ENCODE measurements at places on chromosomes 2 and 18.

DNA sequence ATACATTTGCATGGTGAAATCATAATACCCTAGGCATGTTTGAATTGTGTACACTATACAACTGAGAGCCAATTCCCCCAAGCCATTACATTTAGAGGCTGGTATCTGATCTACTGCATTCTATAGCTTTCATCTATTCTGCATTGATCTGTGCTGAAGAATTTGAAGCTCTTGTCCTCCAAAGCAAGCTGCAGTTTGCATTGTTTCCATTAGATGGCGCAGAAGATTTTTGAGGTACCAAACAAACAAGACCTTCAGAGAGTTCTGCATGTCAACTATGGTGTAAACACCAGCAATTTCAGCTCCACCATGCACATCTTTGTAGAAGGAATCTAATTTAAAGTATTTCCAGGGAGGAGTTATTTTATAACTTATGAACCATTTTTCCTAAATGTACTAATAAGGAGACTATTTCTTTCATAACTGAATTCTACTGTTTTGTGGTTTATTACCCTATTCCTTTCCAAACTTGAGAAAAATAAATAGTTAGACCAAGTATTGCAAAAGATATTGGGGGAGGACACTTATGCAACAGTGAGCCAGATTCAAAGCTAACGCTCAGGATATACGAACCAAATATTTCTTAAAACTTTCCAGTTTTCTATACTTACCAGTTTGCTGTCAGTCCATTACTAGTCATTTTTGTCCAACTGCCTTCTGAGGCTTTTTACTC is 761.8 kb upstream of the ACVR2A start:
- peak; percentile 36 for DNase-seq

DNA sequence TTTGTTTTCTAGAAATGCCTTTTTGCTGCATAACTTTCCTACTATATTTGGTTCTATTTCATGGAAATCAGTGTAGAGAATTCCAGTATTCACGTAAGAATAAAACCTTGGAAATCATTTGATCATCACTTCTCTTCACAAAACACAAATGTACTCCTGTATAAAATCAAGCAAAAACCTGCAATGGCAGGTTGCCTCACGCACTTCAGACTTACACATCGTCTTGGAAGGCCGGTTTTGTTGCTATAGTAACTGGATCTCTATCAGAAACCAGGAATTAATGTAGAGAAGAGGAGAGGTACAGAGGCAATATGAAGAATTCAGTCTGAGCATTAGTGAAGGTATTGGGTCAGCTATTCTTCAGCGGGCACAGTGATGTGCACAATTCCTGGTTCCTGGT is 370.7 kb upstream of the CYRIA start:
- DNase-seq, result no peak

- DNase-seq, result no peak
Measured at GRCh38 chr2:201959626-201960025, 74.0 kb upstream of the FZD7 start.

DNA sequence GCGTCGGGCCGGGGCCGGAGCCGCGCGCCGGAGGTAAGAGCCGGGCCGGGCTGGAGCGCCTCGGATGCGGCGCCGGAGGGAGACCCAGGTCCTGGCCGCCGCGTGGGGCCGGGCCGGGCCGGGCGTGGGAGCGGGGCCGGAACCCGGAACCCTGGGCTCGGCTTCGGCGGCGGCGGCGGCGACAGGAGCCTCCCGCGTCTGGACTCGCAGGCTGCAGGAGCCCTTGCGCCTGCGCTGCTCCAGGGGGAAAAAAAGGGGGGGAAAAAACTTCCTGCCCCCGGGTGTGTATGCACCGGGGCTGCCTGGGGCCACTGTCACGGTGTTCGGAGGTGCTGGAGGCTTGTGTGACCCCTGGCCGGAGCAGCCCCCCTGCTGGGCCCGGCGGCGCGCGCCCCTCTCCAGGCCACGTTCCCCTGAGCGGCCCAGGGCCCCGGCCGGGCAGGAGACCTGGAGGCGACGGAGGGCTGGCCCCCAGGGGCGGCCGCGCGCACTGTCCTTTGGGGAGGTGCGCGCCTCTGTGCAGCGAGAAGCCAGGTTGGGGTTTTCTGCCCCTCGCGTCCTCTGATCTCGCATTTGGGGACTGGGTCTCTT is 864 bp downstream of the KLHL29 start:
- no peak for DNase-seq

DNA sequence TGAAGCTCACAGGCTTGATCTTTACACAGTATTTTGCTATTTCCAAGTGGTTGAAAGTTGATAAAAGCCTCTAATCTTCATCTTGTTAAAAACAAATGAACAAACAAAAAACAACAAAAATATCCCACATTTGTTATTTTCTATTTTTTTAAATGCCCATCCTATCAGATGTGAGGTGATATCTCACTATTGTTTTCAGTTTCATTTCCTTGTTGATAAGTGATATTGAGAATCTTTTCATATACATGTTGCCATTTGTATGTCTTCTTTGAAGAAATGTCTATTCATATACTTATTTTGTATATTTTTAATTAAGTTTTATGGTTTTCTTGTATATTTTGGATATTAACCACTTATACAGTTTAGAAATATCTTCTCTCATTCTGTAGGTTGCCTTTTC is 175.8 kb downstream of the CALCRL start:
- DNase-seq, result no peak

DNA sequence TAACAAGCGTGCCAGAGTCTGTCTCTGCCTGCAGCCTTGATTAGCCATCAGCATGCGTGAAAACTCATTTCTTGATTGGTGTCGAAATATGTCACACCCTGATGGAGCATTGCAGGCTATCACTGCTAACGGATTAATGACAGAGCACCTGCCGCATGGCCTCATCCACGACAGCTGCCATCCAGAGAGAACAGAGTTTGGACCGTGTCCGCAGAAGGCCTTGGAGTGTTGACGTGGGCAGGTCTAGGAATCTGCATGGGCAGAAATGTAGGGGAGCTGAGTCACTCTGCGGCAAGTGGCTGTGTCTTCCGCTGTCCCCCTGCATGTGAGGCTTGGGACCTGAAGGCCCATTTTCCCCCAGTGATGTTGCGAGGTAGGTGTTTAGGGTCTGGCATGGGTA is 43.0 kb downstream of the KLHL29 start:
- no peak for DNase-seq

- no peak for DNase-seq
Measured at GRCh38 chr2:181149056-181149455, 168.7 kb downstream of the UBE2E3 start.

DNA sequence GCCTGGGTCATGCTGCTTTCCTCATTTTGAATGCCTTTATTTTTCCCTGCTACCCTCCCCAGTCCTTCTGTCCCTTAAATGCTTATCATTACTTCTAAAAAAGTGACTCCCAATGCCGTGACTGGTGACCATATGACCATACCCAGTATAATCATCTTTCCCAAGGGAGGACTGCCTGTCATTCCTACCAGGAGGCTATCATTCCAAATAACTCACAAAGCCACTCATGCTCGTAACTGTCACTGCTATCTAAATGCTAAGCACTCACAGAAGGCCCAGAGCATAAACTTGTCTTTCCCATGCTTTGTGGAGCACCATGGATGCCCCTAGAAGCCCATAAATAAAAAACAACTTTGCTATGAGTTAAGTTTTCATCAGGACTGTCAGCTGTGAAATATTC is 38.7 kb upstream of the CREB1 start:
- DNase-seq, result no peak

DNA sequence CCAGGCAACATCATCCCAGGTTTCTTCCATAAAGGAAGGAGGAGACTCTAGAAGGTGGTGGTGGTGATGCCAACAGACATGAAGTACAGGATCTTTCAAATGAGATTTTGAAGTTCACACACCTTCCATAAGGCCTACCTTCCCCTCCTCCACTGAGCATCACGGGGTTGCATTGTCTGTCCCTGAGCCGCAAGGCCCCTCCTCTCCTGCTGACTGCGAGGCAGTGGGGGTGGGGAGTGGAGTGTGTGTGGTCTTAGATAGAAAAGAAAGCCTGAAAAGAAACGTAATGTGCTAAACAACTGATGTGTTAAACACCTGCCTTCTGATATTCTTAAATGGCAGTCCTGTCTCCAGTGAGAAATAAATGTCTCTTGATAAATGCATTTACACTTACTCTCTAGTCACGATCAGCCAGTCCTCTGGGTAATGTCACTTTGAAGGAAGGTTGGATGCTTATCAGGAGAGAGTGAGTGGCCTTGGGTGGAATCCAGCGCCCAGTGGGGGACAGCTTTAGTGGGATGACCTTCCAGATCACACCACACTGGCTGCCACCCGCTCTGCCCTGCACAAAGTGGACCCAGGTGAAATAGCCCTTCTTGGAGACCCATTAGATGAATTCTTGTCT is 5.5 kb upstream of the SCYGR5 start:
- DNase-seq, result no peak

DNA sequence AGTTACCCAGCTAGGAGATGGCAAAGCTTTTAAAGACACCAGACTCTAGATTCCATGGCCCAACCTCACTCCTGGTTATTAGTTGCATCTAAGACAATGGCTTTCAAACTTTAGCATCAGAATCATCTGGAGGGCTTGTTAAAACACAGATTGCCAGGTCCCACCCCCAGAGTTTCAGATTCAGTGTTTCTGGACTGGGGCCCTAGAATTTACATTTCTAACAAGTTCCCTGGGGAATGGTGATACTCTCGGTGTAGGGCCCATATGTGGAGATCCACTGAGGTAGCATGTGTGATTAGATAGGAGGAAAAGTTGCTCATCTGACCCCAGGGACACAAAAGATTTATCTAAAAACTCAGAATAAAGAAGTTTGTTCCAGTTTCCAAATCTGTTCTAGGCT is 14.5 kb upstream of the TTR start:
- no peak for DNase-seq

- no peak for DNase-seq
Measured at GRCh38 chr18:80033181-80034067, 810 bp upstream of the RBFA start.

DNA sequence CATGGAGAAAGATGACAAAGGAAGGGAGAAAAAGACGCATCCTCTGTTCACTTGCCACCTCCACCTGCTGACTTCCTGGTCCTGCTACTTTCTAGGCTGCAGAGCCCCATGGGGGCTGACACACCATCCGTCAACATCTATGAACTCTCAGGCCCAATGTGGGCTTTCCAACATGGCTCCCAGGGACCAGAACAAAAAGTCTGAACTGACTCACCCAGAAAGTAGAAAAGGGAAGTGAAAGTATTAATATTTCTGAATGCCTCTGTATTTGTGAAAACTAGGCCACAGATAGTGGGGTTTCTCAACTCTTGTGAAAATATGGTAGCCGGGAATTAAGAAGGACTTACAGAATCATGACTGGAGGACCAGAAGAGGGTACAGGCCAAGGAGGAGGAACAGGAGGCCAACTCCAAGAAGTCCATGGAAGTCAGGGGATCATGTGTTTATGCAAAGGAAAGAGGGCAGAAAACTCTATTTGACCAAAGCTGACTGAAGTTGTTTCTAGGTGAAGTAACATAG is 123.1 kb upstream of the CAB39 start:
- no peak for DNase-seq

DNA sequence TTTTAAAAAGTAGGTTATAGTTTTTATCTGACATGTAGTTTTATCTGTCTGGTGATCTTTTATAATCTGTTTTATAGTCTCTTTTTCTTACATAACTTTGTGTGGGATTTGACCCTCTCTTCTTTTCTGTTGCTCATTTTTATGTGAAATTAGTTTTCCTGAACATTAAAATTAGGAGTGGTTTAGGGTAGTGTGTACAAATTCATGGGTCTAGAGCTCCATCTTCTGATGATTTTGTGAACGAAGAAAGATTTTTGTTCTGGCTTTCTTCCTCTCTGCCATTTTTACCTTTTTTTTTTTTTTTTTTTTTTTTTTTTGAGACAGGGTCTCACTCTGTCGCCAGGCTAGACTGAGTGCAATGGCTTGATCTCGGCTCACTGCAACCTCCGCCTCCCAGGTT is 46.6 kb downstream of the SLC30A6 start:
- DNase-seq, result no peak

GRCh38 chr2:4992226-4992625 is 700.0 kb upstream of the SOX11 start:
- DNase-seq, result peak; percentile 17

DNA sequence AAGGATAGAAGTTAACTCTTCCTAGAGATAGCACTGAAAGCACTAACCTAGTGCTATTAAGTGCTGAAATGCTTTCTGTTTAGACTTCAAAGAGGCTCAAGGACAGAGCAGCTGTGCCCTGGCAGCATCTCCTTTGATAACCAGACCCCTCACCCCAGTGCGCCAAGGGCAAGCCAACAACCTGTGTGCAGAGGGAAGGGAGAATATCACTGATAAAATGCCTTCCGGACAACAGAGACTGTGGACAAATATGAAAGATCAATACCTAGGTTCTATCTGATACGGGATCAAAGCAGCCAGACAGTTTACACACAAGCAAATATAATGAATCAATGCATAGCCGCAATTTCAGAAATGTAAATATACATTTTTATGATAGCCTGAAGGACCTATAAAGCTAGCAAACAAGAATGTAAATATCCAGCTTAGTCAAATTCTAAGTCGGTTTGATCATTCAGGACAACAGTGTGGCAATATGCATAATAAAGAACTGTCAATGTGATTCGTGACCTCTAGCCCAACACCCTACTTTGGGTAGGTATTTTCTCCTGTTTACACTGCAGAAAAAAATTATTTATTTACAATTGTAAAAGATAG is 91.8 kb upstream of the RFX8 start:
- DNase-seq, result no peak

- DNase-seq, result no peak
Measured at GRCh38 chr2:3042601-3043585, 334.7 kb downstream of the EIPR1 start.

GRCh38 chr2:197925976-197926375 is 121.6 kb downstream of the PLCL1 start:
- no peak for DNase-seq

GRCh38 chr2:29220506-29221270 is 105.5 kb downstream of the CLIP4 start:
- DNase-seq, result no peak

- DNase-seq, result no peak
Measured at GRCh38 chr2:138373993-138374408, 127.6 kb upstream of the SPOPL start.

DNA sequence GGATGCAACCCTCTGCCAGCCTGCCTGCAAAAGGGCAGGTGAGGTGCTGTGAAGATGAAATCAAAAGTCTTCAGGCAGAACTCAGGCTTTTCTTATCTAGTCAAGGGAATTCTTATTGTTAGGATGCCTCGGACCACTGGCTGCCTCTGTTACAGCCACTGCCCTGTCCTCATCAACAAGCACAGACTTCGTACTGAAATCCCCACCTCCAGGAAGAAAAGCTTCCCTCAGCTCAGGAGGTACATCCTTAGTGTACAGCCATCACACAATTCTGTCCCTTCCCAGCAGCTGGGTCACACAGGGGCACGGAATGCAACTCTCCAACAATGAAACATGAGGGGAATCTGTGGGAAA is 10.1 kb upstream of the RNU4ATAC start:
- DNase-seq, result no peak

DNA sequence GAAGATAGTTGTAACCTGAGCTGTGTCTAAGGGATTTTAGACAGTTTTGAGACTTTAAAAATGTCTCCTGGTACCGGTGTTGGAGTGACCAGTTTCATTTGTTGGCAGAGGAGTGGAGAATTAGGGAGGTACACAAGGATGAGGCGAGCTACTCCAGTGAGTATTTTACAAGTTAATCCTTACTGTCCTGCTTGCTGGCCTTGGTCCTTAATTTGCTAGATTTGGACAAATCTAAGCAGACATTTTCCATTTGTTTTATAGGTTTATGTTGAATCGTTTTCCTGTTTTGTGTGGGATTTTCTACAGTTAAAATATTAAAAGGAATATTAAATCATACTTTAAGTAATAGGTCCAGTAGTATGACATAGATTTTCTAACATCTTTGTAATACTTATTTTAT is 101.8 kb downstream of the ZNF407 start:
- no peak for DNase-seq

- DNase-seq, result no peak
Measured at GRCh38 chr2:231187736-231188505, 10.5 kb upstream of the ARMC9 start.

Data from NCI-H187 (cell line).